Ecto neural progenitor cell (in vitro differentiated cells): ENCODE measurements at places on chromosomes 1 and 21.

- no peak for DNase-seq
Observed at GRCh38 chr1:48493970-48494769, 22.2 kb upstream of the SPATA6 start.

- no peak for DNase-seq
Observed at GRCh38 chr1:192609110-192610079, 26.6 kb upstream of the RGS13 start.

GRCh38 chr1:32984090-32984454 is 19.5 kb upstream of the RNF19B start:
- DNase-seq = no peak

- no peak for DNase-seq
Observed at GRCh38 chr1:36751525-36751924, 268.8 kb upstream of the CSF3R start.

DNA sequence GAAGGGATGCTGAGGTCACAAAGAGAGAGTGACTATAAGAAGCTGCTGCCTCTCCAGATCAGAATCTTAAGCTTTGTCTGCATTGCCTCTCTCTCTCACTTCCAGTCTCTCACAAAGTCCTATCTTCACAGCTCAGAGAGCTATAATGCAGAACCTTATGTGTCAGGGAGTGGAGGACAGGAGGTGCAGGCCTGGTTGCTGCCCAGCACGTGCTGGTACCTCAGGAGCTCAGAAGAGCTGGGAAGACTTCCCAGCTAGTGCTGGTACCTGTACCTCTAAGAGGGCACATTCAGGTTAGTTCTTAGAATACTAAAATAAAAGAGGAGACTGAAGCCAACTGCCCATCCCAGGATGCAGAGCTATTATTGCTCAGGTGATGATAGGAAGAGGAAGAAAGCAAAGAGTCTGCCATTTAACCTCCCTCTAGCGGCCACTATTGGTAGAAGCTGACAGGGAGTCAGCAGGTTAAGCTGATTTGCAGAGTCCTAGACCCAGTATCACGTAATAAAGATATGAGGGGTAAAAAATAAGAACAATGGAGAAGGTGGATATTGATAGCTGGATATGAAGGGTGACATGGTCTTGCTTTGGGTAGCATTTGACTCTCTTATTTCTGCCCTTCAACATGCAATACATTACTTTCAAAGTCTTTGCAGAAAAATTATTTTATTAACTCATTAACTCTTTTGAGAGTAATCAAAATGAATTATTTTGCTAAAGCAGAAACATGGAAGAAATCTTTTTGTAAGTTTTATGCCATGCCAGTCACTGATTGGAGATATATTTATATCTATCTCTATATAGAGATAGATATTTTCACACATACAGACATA is 138.1 kb upstream of the HMCN1 start:
- no peak for DNase-seq

DNA sequence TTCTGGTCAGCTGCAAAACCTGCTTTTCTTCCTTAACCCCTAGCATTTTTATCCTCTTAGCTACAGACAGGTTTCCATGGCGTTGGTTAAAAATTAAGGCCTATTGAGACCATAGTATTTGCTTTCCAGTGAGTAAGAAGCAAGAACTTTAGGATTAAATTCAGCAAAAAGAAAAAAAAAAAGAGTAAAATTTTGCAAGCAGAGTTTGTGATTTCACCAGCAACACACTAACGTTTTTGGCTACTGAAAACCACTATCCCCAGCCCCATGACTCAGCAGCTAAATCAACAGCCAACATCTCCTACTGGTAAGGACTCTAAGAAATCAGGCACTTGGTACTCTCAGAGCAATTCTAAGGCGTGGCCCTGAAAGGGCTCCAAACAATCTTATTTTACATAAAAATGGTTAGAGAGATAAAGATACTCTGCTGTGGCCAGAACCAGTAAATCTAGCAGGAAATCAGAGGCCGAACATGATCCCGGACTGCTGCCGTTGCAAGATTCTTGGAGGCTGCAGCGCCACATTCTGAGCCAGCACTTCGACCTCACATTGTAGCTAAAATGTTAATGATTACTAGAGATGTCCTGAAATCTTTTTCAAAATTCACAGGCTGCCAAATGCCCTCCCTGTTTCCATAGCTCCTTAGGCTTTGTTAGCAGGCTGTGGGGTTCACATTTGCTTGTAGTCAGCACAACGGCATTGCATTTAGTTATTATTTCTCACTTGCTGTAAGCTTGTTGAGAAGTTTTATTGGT is 1.6 kb upstream of the ENO1 start:
- DNase-seq = no peak

DNA sequence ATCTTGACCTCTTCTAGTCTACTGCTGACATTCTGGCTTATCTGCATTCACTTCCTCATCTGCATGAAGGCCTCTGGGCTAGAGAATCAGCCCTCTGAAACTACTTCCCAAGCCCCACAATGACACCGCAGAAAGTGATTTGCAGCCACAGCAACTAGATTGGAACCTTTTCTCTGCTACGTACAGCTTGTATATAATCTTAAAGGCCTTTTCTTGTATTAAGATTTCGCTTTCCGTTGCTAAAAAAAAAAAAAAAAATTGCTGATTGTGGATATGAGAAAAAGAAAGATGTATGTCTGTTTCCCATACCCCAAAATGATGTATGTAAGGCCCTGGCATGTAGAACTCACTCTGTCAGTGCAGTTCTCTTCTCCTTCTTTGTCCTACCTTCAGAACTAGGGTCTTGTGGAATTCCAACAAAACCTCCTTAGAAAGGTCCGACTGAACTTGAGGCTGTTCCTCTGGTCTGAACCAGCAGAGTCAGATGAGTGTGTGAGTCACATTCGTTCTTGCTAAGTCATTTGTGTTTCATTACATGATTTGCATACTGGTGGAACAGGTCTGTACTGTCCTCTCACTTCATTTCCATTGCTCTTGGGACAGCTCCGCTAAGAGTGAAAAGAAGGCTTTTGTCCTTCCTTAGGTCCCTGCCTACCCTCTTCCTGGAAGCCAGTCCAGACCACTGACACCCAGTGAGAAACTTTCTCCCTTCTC is 62.7 kb downstream of the PLPP3 start:
- DNase-seq = no peak

GRCh38 chr1:151197863-151198253 is 494 bp upstream of the PIP5K1A start:
- DNase-seq = no peak

- DNase-seq = no peak
Observed at GRCh38 chr1:22124592-22125229, 18.2 kb downstream of the WNT4 start.

GRCh38 chr1:234645474-234645953 is 35.5 kb upstream of the IRF2BP2 start:
- no peak for DNase-seq

- DNase-seq = no peak
Observed at GRCh38 chr21:45367402-45368351, 37.3 kb upstream of the COL18A1 start.

DNA sequence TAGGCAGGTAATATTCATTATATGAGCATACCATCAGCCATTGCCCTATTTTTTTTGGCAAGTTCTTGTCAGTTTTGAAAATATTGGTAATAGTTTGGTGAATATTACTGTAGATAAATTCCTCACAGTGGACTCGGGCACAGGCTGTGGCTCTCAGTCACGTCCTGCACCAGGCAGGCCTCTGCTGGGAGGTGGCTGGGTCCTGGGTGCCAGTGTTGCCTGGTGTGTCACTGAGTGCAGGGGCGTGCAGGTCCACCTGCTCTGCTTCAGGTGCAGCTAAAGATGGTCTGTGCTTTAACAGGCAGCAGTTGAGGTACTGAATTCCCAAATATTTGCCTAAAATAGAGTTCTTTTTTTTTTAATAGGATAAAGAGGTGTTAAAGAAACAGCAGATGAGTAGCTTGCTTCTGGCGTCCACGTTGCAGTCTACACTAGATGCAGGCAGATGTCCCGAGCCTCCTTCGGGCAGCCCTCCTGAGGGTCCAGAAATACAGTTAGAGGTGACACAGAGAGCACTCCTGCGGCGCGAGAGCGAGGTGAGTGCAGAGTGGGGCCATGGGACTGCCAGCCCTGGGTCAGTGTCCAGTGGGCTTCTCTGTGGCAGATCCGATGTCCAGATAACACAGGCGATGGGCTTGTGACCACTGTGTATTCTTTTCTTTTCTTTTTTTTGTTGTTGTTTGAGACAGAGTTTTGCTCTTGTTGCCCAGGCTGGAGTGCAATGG is 57.3 kb upstream of the DIP2A start:
- no peak for DNase-seq

- peak; percentile 67 for DNase-seq
Observed at GRCh38 chr1:237851210-237851845, 39.4 kb downstream of the ZP4 start.

- DNase-seq = no peak
Observed at GRCh38 chr1:107594536-107594935, 370.4 kb downstream of the VAV3 start.

DNA sequence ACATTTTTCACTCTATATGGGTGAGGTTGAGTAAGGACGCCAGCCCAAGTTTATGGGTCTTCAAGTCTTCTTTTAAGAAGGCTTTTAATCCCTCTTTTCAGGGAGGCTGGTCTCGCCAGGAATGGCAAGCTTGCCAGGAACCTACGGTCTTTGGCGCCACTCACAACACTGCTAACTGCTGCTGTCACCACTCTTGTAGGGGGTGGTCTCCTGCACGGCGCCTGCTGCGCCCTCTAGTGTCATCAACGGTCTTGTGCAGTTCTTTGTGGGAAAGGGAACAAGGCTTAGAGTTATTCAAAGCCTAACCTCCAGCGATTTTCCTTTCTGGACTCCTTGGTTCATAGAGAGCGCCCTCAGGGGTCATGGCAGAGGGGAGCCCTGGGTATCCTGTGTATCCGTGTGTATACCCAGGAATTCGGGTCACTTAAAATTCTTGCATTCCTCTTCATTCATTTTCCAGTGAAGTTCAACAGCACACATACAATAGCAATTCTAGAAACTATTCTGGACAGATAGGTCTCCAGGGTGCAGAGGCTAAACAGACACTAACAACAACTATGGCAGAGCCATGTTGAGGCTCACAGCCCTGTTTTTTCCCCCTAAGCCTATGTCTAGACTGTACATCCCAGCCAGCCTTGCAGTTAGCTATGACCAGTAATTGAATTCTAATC is 392.8 kb upstream of the CAMK1G start:
- peak; percentile 76 for DNase-seq

DNA sequence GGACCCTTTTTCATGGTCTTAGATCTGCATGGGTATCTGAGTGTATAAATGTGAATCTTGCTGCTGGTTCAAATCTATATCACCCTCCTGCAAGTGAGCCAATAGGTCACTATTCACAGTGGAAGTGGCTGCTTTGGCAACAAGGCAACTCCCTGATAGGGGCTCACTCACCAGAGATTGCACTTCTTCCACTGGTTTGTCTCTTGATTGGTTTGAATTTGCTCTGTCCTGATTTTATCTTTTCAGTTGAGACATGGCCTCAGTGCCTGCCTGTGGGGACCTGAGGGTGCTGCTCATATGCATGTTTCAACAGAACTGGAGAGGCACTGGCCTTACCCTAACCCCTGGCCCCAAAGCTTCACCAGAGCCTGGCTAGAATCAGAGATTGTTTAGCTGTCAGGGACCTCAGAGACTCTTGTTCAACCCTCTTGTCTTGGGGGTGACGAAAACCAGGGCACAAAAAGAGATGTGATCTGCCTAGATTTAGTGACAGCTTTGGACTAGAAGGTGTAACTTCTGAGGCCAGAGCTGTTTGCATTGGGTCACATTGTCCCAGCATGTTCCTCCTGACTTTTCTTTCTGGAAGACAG is 16.9 kb downstream of the AVPR1B start:
- DNase-seq = no peak

GRCh38 chr1:166972826-166973225 is 2.5 kb downstream of the ILDR2 start:
- DNase-seq = no peak

- peak; percentile 84 for DNase-seq
Observed at GRCh38 chr21:26846036-26846931, 1.1 kb upstream of the ADAMTS1 start.

- no peak for DNase-seq
Observed at GRCh38 chr1:247247568-247247967, 8.3 kb upstream of the VN1R5 start.

DNA sequence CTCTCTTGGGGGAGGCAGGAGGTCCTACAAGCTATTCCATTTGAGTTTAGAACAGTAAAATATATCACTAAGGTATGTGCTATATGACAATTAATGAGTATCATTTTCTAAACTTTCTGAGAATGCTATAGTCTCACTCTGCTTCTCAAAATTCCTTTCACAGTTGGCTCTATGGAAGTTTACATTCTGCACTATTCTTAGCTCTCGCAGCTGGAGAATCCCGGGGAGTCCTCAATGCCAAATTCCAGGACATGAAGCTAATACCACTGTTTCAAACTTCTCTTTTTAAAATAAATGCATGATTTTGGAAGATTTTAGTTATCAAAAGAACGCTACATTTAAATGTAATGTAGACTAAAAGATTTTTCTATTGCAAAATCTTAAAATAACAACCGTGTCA is 22.4 kb upstream of the PALMD start:
- DNase-seq = no peak

DNA sequence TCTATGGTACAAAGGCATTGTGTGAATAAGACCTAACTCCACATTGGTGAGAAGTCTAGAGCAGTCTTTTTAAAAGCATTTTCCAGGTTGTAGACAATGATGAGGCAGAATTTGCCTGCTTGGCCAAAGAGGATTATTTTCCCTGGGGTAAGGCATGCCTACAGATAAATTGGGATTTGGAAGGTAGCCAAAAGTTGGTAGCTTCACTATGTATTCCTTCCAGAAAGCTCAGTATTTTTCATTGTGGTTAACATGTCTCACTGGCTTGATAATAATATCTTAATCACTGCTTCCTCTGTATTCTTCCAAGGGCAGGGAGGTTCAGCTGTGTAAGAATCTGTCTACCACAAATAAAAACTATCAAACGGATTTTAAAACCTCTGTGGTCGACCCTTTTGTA is 590.8 kb upstream of the PRMT6 start:
- DNase-seq = no peak

- DNase-seq = no peak
Observed at GRCh38 chr1:59396387-59396786, 99.5 kb downstream of the FGGY start.

- no peak for DNase-seq
Observed at GRCh38 chr1:180231936-180232335, 1.9 kb downstream of the LHX4 start.

DNA sequence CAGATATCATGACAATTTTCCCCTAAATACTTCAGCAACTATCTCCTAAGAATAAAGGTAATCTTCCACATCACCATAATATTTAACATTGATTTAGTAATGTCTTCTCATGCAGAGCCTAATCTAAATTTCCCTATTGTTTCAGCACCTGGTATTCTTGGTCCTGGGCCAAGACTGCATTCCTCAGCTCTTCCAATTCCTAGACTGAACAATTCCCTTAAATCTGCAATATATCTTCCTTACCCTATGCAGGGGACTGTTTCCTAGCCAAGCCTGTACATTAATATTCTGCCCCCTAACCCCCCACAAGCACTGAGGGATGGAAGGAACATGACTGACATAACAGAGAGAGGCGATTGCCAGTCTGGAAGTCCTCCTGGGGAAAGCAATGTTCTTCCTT is 28.7 kb upstream of the DISP1 start:
- no peak for DNase-seq

- DNase-seq = no peak
Observed at GRCh38 chr1:213761845-213762407, 225.8 kb upstream of the PROX1 start.

GRCh38 chr1:180524915-180525714 is 22.7 kb upstream of the ACBD6 start:
- no peak for DNase-seq

GRCh38 chr1:109816975-109817535 is 53.3 kb upstream of the EPS8L3 start:
- DNase-seq = no peak

GRCh38 chr1:13775459-13775858 is 75.5 kb downstream of the PRDM2 start:
- no peak for DNase-seq

- no peak for DNase-seq
Observed at GRCh38 chr1:202501281-202501680, 152.8 kb downstream of the PPP1R12B start.
